ENCODE measurements at places on chromosomes 13 and 19. TPM values are rescaled to one million over a fixed set of nuclear protein-coding genes. Genes with fewer than 3 reads are reported as not detected.

- no peak for DNase-seq
Measured at GRCh38 chr19:55257461-55258420, 1.1 kb downstream of the PPP6R1 start.

DNA sequence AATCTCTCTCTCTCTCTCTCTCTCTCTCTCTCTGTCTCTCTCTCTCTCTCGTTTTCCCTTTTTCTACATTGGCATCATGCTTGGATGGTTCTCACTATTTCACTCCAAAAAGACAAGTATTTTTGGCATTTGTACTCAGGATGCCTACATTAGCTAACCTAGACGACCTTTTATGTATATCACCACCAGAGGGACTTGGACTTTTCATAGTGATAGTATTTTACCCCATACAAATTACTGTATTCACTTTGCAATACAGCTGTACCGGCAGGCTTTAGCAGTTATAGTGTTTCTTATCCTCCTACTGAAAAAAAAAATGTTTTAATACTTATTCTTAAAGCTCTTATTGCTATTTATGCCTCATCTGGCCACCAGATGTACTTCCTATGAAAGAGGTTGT is 687.2 kb upstream of the KLHL1 start:
- no peak for DNase-seq

GRCh38 chr13:106561551-106562170 is 6.3 kb downstream of the ARGLU1 start:
- no peak for DNase-seq

SSC5D gene
- total RNA-seq = 1.6 TPM

DNA sequence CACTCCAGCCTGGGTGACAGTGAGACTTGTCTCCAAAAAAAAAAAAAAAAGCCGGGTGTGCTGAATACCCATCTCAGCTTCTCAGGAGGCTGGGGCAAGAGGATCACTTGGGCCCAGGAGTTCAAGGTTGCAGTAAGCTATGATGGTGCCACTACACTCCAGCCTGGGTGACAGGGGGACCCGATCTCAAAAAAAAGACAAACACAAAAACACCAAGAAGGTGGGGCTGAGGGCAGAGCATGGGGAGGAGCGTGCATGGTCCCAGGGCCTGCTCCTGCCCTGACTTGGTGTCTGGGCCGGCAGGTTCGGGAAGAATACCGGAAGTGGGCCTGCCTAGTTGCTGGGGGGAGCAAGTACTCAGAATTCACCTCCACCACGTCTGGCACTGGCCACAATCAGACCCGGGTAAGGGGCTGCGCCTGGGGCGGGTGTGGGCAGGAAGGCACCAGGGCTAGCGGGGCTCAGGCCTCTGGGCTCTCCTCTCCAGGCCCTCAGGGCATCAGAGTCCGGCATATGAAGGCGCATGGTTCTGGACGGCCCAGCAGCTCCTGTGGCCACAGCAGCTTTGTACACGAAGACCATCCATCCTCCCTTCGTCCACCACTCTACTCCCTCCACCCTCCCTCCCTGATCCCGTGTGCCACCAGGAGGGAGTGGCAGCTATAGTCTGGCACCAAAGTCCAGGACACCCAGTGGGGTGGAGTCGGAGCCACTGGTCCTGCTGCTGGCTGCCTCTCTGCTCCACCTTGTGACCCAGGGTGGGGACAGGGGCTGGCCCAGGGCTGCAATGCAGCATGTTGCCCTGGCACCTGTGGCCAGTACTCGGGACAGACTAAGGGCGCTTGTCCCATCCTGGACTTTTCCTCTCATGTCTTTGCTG is 11.3 kb downstream of the DDX39A start:
- DNase-seq = no peak

TRPM4 gene
- total RNA-seq = 17.7 TPM

DNA sequence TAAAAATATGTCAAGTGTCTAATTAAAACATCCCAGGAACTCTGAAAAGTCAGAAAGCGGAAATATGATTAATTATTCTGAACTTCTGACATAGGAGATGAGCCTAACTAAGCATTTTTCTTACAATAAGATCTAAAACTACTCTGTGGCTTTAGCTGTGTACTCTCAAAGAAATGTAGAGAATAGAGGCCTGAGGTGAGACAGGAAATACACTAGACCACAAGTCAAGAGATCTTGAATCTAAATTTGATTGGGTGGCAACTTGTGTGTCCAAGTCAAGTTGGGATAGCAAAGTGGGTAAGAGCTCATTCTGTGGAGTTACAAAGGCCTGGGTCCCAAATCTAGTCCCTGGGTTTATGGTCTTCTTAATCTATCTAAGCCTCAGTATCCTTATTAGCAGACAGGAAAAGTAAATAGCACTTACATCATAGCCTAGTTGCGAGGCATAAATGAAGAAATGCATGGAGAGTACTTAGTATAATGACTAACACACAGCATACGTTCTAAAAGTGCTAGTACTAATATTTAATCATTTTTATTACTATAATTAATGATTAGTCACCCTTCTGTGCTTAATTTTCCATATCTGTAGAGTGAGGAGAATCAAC is 9.4 kb upstream of the LRRC63 start:
- no peak for DNase-seq

GRCh38 chr19:30437869-30438268 is 65.7 kb downstream of the ZNF536 start:
- DNase-seq = no peak

DNA sequence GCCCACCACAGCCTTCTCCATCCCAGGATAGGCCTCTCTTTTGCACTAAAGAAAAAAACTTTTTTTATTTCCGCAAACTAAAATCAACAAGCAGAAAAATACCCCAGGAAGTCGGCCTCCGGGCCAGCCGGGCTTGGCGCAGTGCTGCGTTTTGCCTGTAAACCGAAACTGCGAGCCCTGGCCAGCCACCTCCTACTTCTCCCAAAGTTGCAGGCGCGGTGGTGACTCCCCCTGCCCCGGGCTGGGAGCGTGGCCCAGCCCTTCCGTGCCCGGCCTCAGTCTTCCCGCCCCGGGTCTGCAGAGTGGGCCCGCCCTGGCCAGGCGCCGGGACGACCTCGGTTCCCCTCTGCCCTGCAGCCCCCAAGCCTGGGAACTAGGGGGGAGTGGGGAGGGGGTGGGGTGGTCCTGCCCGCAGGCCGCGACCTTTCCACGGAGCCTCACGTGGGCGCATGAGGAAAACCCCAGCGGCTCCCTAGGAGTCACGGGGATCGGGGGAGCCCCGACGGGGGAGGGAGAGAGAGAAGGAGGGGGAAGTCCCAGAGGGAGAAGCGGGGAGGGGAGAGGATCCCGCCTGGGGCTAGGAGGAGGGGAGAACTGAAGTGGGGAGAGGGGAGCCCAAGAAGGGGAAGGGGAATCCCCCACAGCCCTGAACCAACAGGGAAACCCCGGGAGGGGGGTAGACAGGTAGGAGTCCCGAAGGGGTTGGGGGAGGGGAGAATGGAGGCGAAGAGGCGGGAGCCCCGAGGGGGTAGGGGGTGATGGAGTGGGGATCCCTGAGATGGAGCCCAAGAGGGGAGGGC is 3.0 kb downstream of the GADD45B start:
- DNase-seq = no peak

GRCh38 chr19:16369664-16370576 is 45.3 kb downstream of the KLF2 start:
- DNase-seq = no peak

DNA sequence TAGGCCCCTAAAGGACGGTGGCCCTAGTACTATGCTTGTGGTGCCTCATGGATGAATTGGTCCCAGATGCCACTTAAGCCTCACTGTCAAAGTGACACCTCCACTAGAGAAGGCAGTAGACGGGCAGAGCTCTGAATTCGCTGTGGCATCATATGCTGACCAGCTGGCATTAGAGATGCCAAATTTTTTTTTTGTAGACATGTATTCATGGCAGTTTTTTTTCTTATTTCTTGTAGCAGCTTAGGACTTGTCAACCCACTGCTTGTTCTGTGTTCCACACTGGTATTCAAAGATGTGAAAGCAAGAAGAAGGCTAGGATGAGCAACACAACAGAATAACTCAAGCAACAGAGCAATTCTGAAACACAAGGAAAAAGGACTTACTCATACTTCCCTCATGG is 212.5 kb downstream of the DLEU7 start:
- DNase-seq = no peak

- DNase-seq = no peak
Measured at GRCh38 chr13:111663953-111664421, 343.5 kb downstream of the TEX29 start.

DNA sequence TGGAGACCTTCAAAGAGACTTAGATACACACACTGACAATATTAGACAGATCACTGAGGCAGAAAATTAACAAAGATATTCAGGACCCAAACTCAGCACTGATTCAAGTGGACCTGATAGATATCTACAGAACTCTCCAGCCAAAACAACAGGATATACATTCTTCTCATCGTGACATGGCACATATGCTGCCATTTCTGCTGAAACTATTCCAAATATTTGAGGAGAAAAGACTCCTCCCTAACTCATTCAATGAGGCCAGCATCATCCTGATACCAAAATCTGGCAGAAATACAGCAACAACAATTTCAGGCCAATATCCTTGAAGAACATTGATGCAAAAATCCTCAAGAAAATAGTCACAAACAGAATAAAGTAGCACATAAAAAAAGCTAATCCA is 53.3 kb downstream of the TRPC4 start:
- DNase-seq = no peak

GRCh38 chr13:44197791-44198770 is 175.5 kb upstream of the SERP2 start:
- DNase-seq = no peak

PGLYRP1 gene
- not detected for total RNA-seq

- DNase-seq = no peak
Measured at GRCh38 chr13:105213512-105213911, 1322.0 kb downstream of the EFNB2 start.

HAUS8 gene
- total RNA-seq = 17.7 TPM

- DNase-seq = no peak
Measured at GRCh38 chr13:96428911-96429310, 339.0 kb downstream of the HS6ST3 start.

- DNase-seq = no peak
Measured at GRCh38 chr19:2768365-2769132, 14.5 kb downstream of the SGTA start.

ZNF729 gene
- total RNA-seq = not detected

DNA sequence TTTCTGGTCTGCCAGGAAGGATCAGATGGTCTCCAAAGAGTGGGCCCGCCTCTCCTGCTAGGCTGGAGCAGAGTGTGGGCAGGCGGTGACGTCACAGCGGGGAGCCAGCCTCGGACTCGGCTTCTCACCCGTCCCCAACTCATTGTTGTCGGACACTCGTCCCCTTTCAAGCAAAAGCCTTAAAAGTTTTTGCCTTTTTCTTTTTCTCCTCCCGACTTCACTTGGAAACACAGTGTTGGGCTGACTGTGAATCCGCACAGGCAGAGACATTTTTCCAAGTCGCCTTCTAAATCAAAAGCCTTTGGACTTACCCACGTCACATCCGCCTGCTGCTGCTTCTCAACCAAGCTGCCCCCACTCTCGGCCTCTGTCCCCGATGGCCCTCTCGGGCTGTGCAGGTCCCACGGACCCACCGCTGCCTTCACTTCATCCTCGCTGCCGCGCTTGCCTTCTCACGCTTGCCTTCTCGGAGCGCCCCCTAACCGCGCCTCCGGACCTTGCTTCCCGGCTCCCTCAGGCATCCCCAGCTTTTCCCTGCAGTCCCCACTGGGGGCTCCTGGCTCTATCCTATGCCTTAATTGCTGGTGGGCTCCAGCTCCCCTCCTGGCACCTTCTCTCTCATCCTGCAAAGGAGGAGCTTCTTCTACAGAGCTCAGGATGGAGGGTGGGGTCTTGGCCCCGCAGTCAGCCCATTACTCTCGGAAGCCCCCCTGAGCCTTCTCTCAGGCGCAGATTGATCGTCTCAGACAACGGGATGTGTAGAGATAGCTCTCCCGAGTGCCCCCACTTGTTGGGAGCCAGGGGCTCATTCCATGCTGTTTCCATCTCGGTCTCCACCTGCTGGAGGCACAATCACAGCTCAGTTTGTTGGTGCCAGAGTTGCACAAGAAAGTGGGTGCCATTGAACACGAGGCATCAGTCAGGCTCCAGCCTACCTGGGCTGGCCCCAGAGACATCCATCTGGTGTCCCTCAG is 3.9 kb upstream of the ZNF135 start:
- DNase-seq = no peak

- no peak for DNase-seq
Measured at GRCh38 chr13:34719060-34719875, 222.8 kb upstream of the NBEA start.

CYP2A6 gene
- not detected for total RNA-seq

- no peak for DNase-seq
Measured at GRCh38 chr13:24273926-24274325, 35.5 kb upstream of the C1QTNF9 start.

GRCh38 chr19:11763117-11763516 is 3.7 kb upstream of the ZNF441 start:
- DNase-seq = no peak

DNA sequence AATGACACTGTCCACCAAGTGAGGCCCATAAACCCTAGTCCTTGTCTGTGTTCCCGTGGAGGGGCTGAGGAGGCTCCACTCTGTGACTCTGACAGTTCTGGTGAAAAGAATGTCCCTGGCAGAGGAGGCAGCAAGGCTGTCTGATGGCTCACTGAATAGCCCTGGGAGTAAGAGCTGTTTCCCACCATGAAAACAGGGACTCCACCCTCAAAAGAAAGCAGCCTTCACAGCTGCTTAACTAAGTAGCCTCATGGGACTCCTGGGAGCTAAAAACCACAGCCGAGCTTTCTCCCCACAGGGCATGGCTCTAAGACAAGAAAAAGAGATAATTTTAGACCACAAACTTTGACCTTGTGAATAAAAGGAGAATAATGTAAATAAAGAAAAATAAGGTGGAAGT is 135.1 kb upstream of the FRY start:
- no peak for DNase-seq

- DNase-seq = peak; percentile 19
Measured at GRCh38 chr19:23283925-23284324, 33.7 kb upstream of the ZNF724 start.

DNA sequence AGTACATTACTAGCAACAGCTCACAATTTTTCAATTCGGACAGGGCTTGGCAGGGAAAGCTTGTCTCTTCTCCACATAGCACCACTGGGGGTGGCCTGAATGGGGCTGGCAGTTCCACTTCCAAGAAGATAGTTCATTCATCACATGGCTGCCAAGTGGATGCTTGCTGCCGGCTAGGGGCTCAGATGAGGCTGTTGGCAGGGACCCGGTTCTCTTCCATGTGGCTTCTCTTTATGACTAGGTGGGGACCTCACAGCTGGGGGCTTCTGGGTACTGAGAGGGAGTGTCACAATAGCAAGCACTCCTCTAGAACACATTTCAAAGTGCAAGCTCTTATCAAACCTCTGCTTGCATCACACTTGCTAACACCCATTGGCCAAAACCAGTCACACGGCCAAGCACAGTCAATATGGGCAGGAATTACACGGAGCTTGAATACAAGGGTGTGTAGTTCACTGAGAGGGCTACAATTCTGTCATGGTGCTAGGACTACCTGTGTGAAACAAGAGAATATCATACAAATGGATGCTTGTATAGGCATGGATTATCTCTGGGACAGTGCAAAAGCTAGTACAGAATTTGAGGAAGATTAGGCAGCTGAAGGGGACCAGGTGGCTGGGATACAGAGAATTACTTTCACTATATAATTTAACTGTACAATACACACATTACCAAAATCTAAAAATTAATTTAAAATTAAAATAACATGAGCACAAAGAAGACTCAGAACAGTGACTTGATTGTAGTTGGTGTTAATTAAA is 32.3 kb downstream of the ATP7B start:
- no peak for DNase-seq

SLC5A5 gene
- total RNA-seq = not detected
